ENCODE measurements at places on chromosomes 16 and 17.
A peak's percentile ranks its signal among the peaks of the same experiment; 100 is the strongest.

DNA sequence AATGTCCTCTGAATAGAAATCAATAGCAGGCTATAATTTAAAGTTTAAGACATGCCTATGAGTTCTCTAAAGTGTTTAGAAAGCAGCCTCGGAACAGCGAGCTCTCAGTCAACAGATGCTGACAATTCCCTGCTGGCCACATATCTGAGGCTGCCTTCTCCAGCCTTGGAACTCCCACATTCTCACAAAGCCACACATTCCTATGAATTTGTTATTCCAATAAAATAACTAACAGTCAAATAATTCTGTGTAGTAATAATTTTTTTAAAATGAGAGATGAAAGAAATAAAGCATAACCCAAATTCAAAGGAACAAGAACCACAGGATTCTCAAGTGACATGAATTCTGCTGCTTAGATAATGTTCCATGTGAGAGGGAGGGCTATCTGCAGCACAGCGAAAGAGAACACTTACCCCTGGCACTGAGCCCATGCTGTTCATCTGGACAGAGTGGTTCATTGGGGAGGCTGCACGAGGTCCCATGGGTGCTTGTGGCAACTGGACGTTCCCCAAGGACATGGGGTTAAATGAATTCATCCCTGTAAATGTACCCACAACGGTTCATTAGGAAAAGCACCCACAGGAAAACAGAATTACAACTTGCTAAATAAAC, 56.9 kb upstream of the TRAP1 start:
- peak; percentile 44 for DNase-seq

- DNase-seq = no peak
These were observed 6.3 kb upstream of the ZCCHC14 start for GRCh38 chr16:87499189-87499486.

DNA sequence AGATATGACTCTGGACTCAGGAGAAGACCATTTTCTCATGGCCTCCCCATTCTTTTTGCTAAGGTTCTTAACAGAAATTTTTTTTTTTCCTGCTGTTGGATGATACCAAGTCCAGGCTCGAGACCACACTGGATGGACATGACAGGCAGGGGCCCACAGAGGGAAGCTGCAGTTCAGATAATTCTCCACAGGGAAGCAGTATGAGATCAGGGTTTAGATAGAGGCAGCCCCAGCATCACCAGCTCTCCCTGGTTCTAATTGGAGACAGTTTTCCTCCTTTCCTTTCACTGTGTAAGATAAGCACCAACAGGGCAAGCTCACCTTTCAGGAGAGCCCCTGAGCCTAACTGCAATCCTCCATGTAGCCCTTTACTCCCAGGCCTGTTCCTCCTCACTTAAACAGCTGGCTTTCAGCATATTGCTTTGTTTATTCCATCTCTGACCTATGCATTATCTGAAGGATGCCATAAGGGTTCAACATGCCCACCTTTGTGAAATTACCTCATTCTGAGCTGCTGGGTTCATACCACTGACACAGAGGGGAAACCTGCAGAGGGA, 108.1 kb downstream of the SNX11 start:
- DNase-seq = no peak

GRCh38 chr16:1334739-1335138, 1.3 kb downstream of the BAIAP3 start:
- no peak for DNase-seq

GRCh38 chr17:67270416-67270815, 25.4 kb upstream of the HELZ start:
- no peak for DNase-seq

- no peak for DNase-seq
These were observed 11.0 kb downstream of the EFTUD2 start for GRCh38 chr17:44887971-44888954.

- DNase-seq = no peak
These were observed 22.3 kb upstream of the BRD7 start for GRCh38 chr16:50390914-50391716.

- no peak for DNase-seq
These were observed 76.0 kb downstream of the CREBBP start for GRCh38 chr16:3804426-3805016.

DNA sequence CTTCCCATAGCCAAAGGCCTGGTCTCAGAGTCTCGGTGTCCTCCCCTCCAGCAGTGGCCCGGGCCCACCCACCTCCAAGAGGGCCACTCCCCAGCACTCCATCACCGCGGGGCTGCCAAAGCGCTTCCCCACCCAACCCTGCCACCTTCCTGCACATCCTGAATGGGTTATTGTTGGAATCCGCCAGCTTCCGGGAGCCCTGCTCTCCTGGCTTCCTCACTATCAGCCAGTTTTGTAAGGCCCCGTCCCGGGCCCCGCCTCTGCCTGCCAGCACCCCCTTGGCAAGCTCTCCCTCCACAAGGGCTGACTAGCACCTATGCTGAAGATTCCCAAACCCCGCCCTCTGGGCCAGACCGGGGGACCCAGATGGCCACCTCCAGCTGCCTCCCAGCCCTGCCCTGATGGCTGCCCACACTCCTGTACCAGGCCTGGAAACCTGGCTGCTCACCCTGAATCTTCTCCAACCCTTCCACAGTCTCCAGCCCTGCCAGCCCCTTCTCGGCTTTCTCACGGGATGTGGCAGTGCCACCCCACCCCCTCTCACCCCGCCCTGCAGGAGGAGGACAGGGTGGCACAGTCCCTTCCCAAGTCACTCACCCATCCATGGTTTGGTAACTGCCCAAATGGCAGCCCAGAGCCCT, 14.4 kb downstream of the MYBBP1A start:
- no peak for DNase-seq

DNA sequence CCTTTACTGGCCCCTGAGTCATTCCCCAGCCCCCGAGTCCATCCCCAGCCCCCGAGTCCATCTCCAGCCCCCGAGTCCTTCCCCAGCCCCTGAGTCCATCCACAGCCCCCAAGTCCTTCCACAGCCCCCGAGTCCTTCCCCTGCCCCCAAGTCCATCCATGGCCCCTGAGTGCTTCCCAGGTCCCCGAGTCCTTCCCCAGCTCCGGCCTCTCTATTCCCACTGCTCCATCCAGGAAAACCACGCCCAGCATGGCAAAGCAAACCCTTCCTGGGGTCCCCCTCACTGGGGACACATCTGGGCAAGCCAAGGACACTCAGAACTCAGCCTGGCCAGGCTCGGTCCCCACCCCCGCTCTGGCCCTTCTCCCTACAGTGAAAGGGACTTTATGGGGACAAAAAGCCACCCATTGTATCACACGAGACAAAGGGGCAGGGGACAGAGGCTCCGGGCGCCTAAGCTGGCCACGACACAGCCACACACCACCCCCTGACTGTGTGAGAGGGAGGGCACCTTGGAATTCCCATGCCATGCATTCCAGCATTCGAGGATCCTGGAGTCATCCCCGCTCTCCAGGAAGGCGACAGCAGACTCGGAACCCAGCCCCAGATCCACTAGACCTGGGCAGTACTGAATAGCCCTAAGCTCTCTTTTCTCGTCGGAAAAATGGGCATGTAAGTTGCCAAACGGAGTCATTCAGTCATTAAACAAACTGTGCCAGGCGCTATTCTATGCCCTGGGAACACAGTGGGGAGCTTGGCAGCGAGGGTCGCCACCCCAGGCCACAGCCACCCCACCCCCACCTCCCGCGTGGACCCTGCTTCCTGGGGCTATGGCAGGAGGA, 14.0 kb downstream of the PLLP start:
- no peak for DNase-seq

DNA sequence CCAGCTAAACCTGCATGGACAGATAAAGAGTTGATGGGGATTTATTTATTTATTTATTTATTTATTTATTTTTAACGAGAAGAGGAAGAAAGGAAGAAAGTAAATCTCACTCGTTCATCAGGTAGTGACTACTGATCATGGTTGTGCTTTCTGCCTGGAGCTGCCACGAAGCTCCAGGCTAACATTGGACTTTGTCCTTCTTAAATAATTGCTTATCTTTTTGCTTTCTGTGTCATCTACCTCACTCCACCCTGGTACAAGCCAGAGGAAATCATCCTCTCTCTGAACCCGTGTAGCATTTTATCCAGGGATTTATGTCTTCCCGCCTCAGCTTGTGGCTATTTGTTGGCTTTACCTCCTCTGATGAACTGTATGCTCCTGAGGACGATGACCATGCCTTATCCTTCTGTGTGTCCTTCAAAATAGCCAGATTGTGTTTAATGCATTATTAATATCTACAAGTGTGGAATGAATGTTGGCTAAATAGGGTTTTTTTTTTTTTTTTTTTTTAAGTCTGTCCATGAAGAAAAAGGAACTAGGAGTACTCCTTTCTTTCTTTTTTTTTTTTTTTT, 8.0 kb upstream of the SLC12A3 start:
- no peak for DNase-seq

DNA sequence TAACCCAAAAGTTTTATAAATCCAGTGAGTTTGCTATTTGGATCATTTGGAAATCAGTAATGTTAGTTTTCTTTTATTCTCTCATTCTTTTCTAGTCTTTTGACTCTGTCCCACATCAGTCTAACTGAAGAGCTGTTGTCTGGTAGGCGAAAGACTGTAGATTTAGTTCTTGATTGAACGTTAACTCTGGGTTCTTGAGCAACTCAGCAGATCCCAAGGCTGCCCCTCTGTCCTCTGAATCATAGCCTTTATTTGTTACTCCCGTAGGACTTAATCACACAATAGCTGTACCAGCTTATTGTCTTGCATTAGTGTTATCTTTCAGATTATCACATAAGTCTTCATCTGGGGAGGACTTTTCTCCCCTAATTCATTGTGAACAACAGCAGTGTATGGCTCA, 119.3 kb upstream of the TOM1L1 start:
- DNase-seq = no peak

- no peak for DNase-seq
These were observed 3.0 kb upstream of the PPY start for GRCh38 chr17:43945074-43945829.

- no peak for DNase-seq
These were observed 48.2 kb downstream of the RAP1GAP2 start for GRCh38 chr17:2844416-2844815.

- DNase-seq = no peak
These were observed 8.7 kb downstream of the METTL16 start for GRCh38 chr17:2502871-2503580.

GRCh38 chr17:50498021-50498874, 10.0 kb upstream of the MYCBPAP start:
- no peak for DNase-seq

DNA sequence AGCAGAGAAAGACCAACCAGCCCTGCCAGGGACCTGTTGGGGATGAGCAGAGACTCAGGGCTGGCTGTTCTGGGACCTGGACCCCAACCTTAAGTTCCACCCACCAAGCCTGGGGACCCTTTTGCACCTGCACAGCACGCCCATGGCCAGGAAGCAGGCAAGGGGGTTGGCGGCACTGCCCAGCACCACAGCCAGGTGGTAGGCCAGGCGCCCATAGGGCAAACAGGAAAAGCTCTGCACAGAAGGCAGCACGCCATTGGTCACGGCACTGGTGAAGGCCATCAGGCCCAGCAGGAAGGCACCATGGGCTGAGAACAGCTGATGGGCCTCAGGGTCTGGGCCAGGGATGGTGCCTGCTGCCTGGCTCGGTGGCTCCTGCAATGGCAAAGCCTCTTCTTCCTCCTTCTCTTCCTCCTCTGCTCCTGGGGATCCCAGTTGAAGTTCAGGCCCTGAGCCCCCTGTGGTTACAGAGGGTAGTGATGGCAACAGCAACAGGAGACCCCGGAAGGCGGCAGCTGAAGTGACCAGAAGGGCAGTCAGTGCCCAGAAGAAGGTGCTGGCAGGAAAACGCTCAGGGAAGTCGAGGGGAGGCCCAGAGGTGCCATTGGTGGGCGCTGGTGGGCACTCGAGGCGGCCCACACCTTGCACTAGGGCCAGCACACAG, 1.7 kb downstream of the SLC52A1 start:
- DNase-seq = no peak

DNA sequence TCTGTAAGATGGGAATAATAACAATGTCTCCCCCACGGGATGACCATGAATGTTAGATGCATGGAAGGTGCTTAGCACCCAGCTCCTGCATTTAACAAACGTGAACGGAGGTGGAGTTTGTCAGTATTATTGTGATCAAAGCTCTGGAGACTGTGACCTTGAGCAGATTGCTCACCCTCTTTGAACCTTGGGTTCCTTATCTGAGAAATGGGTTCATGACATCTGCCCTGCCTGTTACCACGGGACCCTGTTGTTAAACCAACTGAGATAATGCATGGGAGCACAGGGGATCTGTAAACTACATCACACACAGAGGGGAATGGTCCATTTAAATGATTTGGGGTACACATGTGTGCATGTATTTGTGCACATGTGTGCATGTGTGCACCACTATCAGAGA, 29.6 kb downstream of the MRM1 start:
- no peak for DNase-seq

- no peak for DNase-seq
These were observed 4.4 kb downstream of the PSMC3IP start for GRCh38 chr17:42573095-42573494.

DNA sequence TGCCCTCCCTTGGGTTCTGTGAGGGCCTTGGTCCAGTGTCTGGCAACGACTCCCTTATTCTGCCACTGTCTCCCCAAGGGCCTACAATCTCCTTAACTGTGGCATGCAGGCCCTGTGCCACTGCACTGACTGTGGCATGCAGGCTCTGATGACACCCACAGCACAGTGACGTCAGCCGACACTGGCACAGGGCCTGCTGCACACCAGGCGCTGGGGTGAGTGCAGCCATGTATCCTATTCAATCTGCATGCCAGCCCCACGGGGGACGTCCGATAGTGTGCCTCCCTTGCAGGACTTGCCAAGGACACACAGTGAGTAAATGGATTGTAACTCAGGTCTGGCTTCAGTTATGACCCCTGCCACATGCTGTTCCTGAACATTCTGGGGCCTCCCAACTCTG, 39.8 kb upstream of the RASD1 start:
- DNase-seq = no peak

DNA sequence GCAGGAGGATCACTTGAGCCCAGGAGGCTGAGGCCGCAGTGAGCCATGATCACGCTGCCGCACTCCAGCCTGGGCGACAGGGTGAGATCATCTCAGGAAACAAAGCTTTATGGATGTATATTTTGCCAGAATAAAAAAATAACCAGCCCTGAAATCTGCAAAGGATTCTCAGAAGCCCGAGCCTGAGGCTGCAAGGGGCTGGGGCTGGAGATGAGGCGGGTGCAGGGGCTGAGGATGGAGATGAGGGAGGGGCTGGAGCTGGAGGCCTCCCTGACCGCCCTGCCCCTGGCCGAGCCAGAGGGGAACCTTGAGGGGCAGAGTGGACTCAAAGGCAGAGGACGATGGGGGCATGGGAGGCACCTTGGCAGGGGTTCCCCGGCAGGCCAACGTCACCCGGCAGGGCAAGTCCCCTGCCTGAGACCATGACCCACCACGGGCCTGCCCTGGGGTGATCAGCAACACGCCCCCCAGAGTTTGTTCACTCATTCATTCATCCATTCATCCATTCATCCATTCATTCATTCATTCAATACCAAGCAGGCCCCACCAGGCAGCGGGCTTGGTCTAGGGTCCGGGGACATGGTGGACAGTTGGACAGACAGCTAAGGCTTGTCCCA, 32.5 kb downstream of the PIEZO1 start:
- no peak for DNase-seq

DNA sequence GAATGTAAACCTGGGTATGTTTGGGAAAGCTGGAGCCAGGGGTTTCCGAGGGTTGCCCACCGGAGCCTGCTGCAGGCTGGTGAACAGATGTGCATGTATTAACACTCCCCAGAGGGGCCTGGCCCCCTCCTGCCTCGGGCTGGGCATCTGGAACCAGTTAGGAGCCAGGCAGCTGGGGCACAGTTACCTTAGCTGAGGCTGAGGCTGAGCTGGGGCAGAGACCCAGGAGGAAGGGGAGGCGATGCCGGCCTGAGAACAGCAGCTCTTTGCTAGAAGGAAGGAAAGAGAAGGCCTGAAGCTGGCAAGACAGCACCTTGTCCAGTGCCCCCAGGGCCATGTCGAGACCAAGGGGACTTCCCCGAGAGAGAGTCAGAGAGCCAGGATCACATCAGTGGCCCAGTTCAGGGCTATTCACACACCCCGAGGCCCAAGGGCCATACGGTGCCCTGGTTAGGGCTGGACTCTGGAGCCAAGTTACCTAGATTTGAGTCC, 65.8 kb downstream of the RMI2 start:
- DNase-seq = no peak
